ENCODE measurements at places on chromosomes 7 and 10.

GRCh38 chr10:22825841-22826240 is 102.0 kb upstream of the ARMC3 start:
- no peak for DNase-seq

GRCh38 chr7:74441801-74442200 is 11.9 kb upstream of the GTF2IRD1 start:
- DNase-seq: no peak

DNA sequence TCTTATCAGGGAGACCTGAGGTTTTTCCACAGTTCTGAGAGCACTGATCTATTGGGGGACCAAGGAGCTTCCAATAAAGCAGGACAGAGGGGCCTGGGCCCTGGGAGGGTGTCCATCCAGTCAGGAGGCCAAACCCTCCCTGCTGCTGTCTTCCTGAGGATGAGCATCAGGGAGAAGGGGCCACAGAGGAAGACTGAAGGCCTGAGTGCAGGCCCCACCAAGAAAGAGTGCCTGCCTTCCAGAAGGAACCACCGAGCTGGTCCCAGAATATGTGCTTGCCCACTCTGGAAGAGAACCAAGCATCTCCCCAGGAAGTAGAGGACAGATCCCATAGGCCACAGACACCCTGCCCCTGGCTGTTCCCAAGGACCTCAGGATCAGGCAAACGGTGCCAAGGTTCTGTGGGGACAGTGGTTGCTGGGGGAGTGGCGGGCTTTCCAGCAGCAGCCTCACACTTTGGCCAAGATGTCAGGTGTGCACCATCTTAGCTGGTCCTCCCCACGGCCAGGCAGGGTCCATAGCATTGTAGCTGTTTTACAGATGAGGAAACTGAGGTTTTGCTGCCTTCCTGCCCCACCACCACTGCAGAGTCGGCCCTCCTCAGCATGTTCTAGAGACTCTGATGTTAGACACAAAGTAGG is 199.4 kb downstream of the GRID1 start:
- DNase-seq: no peak

DNA sequence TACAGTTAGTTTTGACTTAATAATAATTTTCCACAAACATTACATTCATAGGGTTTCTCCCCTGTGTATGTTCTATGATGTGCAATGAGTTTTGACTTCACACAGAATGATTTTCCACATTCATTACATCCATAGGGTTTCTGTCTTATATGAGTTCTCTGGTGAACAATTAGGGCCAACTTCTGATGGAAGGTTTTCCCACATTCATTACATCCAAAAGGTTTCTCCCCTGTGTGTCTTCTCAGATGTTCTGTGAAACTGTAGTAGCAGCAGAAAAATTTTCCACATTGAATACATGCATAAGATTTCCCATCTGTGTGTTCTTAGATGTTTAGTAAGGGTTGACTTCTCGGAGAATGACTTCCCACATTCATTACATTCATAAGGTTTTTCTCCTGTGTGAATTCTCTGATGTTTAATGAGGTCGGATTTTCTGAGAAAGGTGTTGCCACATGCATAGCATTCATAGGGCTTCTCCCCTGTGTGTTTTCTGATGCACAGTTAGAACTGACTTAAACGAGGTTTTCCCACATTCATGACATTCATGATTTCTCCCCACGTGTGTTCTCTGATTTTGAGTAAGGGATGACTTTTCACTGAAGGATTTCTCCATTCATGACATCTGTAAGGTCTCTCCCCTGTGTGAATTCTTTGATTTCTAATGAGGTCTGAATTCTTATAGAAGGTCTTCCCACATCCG is 118.5 kb downstream of the ZNF33B start:
- DNase-seq: no peak

DNA sequence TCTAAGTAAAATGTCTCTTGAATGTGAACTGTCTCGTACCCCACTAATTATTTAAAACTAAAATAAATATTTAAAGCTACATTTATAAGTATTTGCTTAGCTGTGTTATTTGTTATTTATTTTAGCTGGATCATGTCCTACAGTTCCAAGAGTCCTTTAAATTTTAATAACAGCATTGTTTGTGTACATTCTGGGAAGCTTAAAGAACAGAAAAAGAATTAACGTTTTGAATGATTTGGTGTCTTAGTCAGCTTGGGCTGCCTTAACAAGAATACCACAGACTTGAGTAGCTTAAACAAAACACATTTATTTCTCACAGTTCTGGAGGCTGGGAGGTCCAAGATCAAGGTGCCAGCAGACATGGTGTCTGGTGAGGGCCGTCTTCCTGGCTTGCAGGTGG is 107.4 kb downstream of the ITIH5 start:
- no peak for DNase-seq

Data from progenitor cell of endocrine pancreas (in vitro differentiated cells).